ENCODE measurements at places on chromosomes 3 and 15. TPM values are rescaled to one million over a fixed set of nuclear protein-coding genes. Genes with fewer than 3 reads are reported as not detected.

Gene CYP8B1
- not detected for total RNA-seq

Gene TJP1
- total RNA-seq, result 47.2 TPM

DNA sequence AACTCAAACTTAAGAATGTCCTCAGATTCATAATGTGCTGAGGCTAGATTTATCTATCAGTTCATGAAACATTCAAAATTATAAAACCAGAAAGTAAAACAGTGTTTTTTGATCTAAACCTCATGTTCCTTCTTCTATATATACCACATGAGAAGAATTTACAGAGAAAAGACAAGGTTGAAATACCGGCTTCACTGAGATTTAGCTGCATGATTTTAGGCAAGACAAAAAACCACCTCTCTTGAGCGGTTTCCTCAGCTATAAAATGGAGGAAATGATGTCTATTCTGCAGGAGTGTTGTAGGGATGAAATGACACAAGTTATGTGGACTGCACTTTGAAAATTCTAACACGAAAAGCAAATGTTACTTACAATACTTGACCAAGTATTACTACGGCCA lies 80.6 kb upstream of the FOXB1 start:
- H3K4me1 ChIP-seq, result no peaks in the 10 kb centered on the region
- DNase-seq, result no peak
- H3K4me3 ChIP-seq, result no peak overlapping the region
- no peaks in the 10 kb centered on the region for H3K27me3 ChIP-seq
- H3K27ac ChIP-seq, result no peak overlapping the region
- no peaks in the 10 kb centered on the region for H3K36me3 ChIP-seq

GRCh38 chr3:23455084-23455483 lies 252.0 kb downstream of the UBE2E2 start:
- H3K4me3 ChIP-seq, result no peak overlapping the region
- no peaks in the 10 kb centered on the region for H3K27me3 ChIP-seq
- H3K27ac ChIP-seq, result no peak overlapping the region
- H3K4me1 ChIP-seq, result no peaks in the 10 kb centered on the region
- no peaks in the 10 kb centered on the region for H3K36me3 ChIP-seq

- no peak overlapping the region for H3K27ac ChIP-seq
- H3K36me3 ChIP-seq, result no peaks in the 10 kb centered on the region
- H3K4me1 ChIP-seq, result no peaks in the 10 kb centered on the region
- no peak for DNase-seq
Observed at GRCh38 chr15:100524326-100524725, 4.4 kb downstream of the CERS3 start.

- DNase-seq, result no peak
- no peaks in the 10 kb centered on the region for H3K36me3 ChIP-seq
- no peaks in the 10 kb centered on the region for H3K4me1 ChIP-seq
- no peak overlapping the region for H3K27ac ChIP-seq
- H3K27me3 ChIP-seq, result no peaks in the 10 kb centered on the region
Observed at GRCh38 chr3:70360979-70361760, 48.7 kb upstream of the MDFIC2 start.

Gene SLC15A2
- total RNA-seq, result 3.1 TPM

DNA sequence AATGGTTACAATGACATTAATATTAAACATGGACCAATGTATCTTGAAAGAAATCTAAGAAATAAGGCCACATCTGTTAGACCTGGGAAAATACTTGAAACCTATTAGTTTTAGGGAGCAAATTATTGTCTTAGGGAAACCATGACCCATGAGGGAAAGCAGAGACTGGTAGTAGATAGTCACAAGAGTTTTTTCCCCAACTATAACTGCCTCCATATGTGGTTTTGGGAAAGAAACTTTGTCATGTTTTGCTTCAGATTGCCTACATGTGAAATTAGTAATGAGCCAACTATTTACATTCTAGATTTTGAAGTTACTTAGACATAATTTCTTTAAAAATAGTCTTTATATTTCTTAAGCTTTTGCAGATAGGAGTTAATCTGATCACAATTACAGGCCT lies 474.9 kb downstream of the ROBO2 start:
- no peak overlapping the region for H3K4me3 ChIP-seq
- no peaks in the 10 kb centered on the region for H3K27me3 ChIP-seq
- no peak for DNase-seq

Gene SHQ1
- 25.0 TPM for total RNA-seq

Gene TLR9
- total RNA-seq, result 0.25 TPM

Gene CASR
- total RNA-seq, result 0.16 TPM

DNA sequence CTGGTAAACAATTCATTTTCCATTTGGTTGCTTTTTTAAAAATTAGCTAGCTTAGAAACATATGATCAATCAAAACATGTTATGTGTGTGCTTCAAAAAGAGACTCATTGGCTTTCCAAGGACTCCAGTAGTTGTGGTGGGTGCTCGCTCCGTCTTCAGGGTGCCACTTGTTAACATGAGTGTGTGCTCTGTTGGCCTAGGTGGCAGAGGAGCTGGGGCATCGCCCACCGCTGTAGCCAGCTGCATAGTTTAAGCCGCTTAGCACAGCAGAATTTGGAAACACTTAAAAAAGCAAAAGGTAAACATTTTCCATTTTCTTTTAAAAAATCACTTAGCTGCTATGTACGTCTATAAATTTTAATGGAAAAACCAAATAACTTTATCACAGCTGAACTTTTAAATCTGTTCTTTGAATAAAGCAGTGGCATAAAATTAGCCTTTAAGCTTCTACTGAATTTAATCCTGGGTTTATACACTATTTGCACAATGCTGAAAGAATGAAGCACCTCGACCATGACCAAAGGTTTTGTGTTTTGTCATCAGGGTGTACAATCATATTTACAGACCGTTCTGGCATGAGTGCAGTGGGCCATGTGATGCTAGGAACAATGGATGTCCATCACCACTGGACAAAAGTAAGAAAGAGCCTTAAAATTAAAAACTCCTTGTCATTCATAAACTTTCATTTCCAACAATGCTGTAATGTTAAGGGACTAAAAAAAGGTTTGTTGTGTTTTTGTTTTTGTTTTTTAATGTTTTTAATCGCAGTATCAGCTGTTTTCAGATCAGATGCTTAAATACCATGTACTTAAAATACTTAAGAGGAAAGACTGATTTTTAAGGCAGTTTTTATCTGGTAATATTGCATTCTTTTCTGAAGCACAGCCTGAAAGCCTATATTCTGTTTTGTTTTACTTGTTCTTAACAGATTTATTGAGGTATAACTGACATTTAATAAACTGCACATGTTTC lies 57.9 kb downstream of the TCAIM start:
- H3K4me3 ChIP-seq, result no peak overlapping the region
- H3K36me3 ChIP-seq, result no peaks in the 10 kb centered on the region
- no peak for DNase-seq
- no peak overlapping the region for H3K27ac ChIP-seq
- H3K27me3 ChIP-seq, result no peaks in the 10 kb centered on the region

- no peaks in the 10 kb centered on the region for H3K4me1 ChIP-seq
- H3K27me3 ChIP-seq, result no peaks in the 10 kb centered on the region
- H3K27ac ChIP-seq, result no peak overlapping the region
- peak; percentile 87 for DNase-seq
Observed at GRCh38 chr15:40313531-40314398, 6.0 kb upstream of the PLCB2 start.

DNA sequence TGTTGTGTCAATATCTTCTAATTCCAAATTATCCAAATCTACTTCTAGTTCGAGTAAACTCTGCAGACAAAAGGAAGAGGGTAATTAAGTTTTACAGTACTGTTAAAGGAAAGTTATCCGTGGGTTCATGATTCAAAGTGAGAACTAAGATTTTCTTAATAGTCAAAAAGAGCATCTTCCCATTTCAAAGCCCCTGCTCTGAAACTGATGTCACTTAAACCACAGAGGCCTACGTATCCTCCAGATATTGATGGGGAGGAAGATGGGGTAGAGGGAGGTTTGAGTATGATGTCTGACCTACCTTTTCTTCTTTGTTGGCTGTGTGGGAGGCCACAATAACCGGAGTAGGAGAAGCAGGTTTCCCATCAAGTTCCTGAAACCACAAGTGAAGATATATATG lies 14.1 kb downstream of the MRPS22 start:
- no peaks in the 10 kb centered on the region for H3K27me3 ChIP-seq
- H3K4me3 ChIP-seq, result no peak overlapping the region
- H3K4me1 ChIP-seq, result no peaks in the 10 kb centered on the region
- no peak for DNase-seq
- peaks cover 27% of the 10 kb centered on the region for H3K36me3 ChIP-seq

Gene CCDC54
- total RNA-seq, result not detected

Gene FMN1
- total RNA-seq, result 32.0 TPM

DNA sequence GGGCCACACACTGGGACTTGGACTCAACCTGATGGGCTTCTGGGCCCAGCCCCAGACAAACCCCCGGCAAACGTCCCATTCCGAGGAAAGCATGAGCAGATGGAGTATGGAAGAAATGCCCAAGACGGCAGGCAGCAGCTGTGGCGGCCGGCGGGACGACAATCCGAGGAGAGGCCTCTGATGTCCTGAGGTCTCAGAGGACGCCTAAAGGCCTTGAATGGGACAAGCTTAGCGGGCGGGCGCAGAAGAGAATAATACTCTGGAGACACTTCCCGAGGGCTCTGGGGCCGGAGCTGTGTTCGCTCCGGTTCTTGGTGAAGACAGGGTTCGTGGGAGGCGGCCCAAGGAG lies 482 bp upstream of the OGG1 start:
- H3K4me3 ChIP-seq, result peak overlapping the region; percentile 54
- no peak for DNase-seq
- H3K4me1 ChIP-seq, result peaks cover 7% of the 10 kb centered on the region
- peaks cover 20% of the 10 kb centered on the region for H3K36me3 ChIP-seq
- no peaks in the 10 kb centered on the region for H3K27me3 ChIP-seq
- H3K27ac ChIP-seq, result peak overlapping the region; percentile 90

DNA sequence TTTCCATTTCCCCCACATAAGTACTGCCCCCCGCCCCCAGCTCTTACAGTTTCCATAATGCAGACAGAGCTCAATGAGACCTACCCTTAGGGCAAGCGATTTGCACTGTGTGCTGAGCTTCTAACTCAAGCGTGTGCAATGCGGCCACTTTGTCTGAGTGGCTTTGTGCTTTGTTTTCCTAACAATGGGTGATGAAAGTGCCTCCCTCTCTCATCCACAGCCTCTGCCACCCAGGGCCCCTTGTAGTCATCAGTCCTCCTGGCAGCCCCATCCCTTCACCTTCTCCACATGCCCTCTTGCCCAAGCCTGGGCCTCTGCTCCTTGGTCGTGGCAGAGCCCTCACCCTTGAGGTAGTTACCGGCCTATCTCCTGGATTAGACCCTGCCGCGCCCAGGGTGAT lies 17.2 kb downstream of the DAPK2 start:
- no peak overlapping the region for H3K4me3 ChIP-seq
- no peaks in the 10 kb centered on the region for H3K27me3 ChIP-seq
- no peak overlapping the region for H3K27ac ChIP-seq
- no peaks in the 10 kb centered on the region for H3K36me3 ChIP-seq
- H3K4me1 ChIP-seq, result peaks cover 5% of the 10 kb centered on the region
- no peak for DNase-seq

DNA sequence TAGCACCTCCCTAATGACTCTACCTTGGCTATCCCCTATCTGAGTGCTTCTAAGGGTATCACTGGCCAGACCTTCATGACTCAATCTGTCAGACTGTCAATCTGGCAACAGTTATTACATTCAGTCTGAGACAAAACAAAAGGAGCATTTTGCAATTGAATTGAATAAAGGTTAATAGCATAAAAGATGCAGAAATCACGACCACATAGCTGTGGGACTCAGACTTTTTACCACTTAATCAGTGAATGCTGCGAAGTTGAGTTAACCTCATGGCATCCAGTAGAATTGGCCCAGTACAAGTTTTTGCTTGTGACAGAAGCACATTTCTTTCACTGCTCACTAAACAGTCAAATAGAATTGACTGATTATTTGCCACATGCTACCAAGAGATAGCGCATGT lies 480.7 kb upstream of the DPPA4 start:
- no peaks in the 10 kb centered on the region for H3K36me3 ChIP-seq
- H3K4me3 ChIP-seq, result no peak overlapping the region
- H3K27ac ChIP-seq, result no peak overlapping the region
- no peaks in the 10 kb centered on the region for H3K4me1 ChIP-seq

GRCh38 chr15:58241872-58242271 lies 103.7 kb downstream of the AQP9 start:
- no peaks in the 10 kb centered on the region for H3K36me3 ChIP-seq
- H3K27me3 ChIP-seq, result no peaks in the 10 kb centered on the region
- H3K27ac ChIP-seq, result no peak overlapping the region
- DNase-seq, result no peak
- H3K4me3 ChIP-seq, result no peak overlapping the region

Gene GOLGA6L7
- not detected for total RNA-seq

Gene TEX55
- total RNA-seq, result not detected

GRCh38 chr3:59820352-59820934 lies 770.6 kb upstream of the CFAP20DC start:
- no peaks in the 10 kb centered on the region for H3K36me3 ChIP-seq
- no peak overlapping the region for H3K27ac ChIP-seq
- no peaks in the 10 kb centered on the region for H3K4me1 ChIP-seq
- no peaks in the 10 kb centered on the region for H3K27me3 ChIP-seq

Measured in colonic mucosa (tissue), 4 donors.